OCI-M1 (cell line): ENCODE measurements at places on chromosomes 5 and 9.
A peak's percentile ranks its signal among the peaks of the same experiment; 100 is the strongest.

DNA sequence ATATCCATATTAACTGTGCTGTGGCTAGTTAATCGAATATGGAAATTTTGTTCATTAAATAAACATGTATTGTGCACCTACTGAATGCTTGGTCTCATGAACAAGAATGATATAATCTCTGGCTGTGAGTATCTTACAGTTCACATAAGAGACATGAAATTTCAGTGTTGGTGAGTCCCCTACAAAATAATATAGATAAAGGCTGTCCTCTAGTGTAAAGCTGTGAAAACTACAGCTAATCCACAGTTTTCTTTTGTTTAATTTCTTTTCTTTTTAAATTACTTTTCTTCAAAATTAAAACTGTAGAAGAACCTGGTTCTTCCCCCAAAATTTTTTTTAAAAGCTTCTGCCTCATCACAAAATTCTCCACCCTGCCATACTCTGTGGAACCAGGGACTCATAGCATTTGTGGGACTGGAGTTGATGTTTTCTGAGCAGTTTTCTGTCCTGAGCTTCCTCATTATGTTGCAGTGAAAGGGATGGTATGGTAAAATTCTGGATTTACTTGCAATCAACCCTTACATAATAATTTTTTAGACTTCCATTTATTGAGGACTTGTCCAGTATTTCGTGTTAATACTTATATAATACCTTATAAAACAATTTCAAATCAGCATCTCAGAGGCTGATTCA lies 135.0 kb downstream of the STK32A start:
- DNase-seq: no peak

DNA sequence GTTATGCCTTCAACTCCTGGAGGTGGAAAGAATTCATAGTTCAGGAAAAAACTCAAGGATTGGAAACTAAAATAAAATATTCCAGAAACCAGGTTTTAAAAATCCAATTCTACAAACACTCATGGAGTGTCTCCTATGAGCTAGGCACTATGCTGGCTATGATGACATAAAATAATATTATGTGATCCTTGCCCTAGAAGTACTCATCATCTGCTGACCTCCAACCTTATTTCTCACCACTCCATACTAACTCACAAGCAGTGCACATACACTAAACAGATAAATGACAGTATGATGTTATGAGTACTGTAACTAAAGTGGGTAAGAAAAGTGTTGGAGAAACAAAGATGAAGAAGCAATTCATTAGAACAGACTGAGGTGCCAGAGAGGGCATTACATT lies 93.2 kb upstream of the NR5A1 start:
- no peak for DNase-seq

DNA sequence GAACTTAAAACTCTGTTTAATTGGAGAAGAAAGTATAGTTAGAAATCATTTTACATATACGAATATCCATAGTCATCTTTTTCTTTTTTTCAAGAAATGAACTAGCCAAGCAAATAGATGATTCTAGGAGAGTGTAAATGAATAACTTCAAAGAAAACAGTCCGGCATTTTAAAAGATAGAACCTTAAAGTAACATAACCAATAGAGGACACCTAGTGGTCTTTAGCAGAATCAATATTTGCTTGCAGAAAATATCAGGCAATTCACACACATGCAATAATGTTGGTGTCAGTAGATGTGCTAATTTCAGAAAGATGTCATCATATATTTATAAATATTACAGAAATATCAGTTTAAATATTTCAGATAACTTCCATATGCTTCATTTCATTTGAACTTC lies 57.1 kb downstream of the HCN1 start:
- DNase-seq: peak; percentile 20

DNA sequence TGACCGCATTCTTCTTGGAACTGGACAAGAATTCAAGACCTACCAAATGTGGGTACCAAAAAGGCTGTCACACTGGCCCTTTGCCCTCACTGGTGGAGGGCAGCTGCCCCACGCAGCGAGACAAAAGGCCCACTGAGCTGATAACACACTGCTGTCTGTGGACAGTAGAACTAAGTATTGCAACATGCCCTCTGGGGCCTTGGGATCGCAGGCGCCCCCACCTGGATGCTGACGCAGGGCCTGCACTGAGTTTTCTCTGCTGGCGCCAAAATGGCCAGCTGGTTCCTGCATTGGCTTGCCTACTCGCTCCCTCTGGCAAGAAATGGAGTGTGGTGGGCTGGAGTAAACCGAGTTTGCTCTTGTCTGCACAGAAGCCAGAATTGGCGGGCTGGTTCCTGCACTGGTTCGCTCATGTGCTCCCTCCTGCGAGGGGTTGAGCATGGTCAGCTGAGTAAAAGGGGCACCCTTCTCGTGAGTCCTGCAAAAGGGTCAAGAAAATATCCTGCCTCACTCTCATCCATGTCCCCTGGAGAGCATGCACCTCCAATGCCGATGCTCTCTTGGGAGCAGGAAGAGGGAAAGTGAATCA lies 55.7 kb downstream of the NXNL2 start:
- peak; percentile 13 for DNase-seq

- DNase-seq: no peak
Observed at GRCh38 chr9:107213080-107213479, 70.0 kb upstream of the RAD23B start.

GRCh38 chr9:68697851-68698250 lies 7.2 kb upstream of the PIP5K1B start:
- DNase-seq: no peak

DNA sequence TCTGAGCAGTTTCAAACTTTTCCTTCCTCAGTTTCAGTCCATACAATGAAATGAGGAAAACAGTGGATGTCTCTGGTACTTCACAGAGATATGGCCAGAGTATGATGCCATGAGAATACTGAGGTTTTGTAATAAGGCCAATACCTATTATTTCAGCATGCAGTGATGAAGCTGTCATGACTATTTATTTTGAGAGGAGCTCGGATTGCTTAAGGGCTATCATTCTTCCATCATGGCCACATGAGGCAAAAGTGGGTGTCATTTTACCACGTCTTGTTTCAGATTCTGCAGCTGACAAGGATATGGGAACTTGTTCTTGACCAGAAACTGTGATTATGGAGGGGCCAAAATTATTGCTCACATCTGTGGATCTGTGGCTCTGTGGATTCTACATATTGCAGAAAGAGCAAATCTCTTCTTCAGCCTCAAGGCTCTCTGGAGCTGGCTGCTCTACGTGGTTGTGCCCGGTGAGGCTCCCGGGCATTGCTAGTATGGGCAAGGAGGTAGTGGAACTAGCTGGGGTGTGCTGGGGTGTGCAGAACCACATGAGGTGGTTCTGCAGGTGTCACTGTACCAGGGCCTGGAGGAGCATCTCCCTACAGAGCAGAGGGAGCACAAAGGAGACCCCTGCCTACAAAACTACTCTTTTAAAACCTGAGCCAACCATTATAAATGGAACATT lies 180.3 kb downstream of the SEMA6A start:
- DNase-seq: no peak

DNA sequence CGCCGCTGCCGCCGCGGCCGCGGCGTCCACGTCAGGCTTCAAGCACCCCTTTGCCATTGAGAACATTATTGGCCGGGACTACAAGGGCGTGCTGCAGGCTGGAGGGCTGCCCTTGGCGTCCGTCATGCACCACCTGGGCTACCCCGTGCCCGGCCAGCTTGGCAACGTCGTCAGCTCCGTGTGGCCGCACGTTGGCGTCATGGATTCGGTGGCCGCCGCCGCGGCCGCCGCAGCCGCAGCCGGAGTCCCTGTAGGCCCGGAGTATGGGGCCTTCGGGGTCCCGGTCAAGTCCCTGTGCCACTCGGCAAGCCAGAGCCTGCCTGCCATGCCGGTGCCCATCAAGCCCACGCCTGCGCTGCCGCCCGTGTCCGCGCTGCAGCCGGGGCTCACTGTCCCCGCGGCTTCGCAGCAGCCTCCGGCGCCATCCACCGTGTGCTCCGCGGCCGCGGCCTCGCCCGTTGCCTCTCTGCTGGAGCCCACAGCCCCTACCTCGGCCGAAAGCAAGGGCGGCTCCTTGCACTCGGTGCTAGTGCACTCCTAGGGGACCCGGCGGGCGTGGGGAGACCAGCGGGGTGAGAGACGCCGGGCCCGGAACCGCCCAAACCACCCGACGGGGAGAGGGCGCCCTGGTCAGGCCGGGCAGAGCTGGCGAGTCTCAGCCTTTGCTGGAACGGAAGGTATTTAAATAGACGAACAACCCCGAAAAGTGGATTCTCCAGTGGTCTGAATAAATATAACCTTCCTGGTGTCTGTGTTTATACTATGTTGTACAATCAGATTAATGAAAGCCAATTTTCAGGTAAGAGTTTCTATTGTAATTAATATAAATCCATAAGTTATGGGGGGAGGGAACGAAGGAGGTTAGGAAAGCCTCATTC lies 1.2 kb downstream of the FOXB2 start:
- DNase-seq: no peak

DNA sequence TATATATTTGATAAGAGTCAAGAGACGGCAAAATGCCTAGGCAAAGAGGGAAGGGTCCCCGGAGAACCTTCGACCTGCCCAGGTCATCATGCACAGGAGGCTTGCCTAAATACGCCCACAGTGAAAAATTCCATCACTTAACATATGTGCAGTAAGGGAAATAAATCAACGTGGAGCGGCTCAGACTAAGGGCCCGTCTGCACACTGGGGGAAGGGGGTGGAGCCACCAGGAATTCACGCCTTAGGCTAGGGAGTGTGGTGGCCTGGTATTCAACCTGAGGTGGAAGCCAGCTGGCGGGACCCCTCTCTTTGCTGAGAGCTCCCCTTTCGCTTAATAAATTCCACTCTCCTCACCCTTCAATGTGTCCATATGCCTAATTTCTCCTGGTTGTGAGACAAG lies 8.3 kb downstream of the PTBP3 start:
- DNase-seq: no peak

DNA sequence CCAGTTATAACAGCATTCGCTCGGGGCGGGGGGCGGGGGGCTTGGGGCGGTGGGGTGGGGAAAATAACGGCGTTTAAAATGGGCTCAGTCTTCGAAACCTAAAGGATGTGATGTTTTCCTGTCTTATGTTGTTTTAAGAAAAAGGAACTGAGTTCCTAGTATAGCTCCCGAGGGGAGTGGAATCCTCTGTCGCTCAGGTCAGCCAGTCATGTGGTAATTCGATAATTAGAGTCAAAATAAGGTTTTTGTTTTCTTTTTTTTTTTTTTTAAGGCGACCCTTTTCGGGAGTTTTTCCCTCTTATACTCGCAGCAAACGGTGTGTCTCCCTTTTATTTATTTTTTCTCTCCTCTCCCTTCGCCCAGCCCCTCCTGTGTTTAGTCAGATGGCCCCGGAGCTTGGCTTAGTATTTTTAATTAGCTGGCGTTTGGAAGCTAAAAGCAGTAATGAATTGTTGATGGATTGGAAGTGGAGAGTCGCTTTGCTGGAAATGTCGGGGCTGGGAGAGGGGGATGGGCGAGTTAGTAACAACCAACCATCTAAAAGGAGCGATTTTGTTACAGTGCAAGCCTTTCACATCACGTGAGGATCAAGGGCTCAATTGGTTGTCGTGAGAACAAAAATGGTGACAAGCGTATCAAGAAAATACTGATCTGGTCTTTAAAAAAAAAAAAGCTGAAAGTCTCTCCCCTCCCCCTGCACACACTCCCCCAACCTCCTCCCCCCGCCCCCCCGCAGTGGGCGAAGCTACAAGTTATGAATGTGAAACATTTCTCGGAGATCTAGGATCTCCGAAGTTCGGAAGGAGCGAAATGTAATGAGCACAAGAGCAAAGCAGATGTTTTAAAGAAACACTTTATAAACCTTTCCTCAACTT lies 714 bp upstream of the ZNF608 start:
- DNase-seq: peak; percentile 4

DNA sequence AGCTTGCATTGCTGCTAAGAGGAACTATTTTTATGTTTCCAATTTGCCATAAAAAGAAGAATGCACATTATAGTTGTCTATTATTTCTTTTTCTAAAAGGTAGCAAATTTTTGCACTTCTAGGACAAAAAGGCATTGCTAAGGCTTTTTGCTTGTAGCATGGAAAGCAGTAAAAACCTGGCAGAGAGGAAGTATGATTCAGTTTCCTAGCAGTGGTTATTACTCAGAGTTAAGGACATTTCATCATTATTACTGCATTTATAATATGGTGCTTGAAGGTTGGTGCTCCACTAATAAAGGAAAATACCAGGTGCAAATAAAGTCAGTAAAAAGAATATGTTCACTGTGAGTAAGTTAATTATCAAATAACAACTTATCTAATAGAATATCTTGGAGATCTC lies 179.8 kb upstream of the PLPPR1 start:
- DNase-seq: no peak

DNA sequence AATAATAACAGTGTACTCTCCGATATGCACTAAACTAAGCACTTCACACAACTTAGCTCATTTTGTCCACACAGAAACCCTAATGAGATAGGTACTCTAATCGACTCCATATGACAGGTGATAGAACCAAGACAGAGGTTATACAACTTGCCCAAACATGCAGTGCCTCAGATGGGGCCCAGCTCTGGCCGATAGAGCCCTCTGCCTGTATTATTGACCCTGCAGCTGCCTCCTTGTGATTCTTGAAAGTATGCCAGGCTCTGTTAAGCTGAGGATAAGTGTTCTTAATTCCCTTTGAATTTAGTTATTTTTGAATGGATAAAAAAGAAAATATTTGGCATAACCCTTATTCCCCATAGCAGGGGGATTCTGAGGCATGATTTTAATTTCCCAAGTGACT lies 78.5 kb downstream of the HMHB1 start:
- DNase-seq: no peak

DNA sequence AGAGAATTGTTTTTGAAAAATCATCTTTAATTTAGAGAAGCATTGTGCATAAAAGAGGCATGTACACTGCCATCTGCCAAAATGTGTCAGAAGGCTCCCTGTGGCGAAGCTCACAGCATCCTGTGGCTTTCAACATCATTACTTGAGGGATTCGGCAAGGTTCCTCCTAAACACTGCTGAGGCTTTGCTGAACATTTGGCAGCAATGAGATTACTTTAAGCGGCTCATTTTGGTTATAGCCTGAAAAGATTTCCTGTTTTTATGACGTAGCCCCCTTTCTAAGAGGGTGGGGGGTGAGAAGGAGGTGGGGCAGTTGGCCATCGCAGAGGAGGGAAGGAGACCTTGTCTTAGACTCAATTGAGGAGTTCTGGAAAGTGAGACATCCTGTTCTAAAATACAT lies 469.4 kb downstream of the RASEF start:
- no peak for DNase-seq

DNA sequence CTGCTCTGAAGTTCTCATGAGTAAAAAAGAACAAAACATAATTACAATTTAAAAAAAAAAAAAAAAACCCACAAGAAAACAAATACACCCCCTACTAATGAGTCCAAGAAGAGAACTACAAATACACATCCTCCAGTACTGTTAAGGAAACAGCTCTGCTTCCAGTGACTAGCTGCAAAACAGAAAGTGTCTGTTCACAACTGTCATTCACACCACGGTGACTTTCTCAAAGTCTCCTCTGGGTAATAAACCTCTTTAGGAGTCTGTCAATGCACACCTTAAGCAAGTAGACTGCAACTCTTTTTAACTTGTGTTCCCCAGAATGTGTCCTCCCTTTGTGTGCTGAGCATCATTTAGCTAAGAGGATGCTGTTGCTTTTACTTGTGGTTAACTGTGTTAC lies 6.2 kb downstream of the REEP5 start:
- peak; percentile 8 for DNase-seq
